H9 (cell line): ENCODE measurements at places on chromosomes 3 and 15. TPM values are rescaled to one million over a fixed set of nuclear protein-coding genes. Genes with fewer than 3 reads are reported as not detected.
A peak's percentile ranks its signal among the peaks of the same experiment; 100 is the strongest.

FURIN gene
- 35.1 and 35.7 TPM in 2 replicates for total RNA-seq

TMC3 gene
- not detected in 2 replicates for total RNA-seq

SLC24A5 gene
- total RNA-seq, result not detected in 2 replicates

DNA sequence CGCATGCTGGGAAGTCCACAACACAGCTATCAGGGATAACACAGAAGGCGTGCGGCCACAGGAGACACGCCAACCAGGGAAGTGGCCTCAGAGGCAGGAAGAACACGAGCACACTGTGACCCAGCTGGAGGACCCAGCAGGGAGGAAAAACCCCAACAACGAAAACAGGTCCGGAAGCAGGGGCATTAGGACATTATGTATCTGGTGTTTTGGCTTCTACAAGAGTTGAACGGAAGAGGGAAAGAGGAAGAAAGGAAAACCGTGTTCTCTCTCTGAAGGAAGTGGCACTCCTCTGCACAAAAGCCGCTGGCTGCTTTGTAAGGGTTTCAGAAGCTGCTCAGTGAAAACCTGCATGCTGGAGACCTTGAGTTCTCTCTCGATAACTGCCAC lies 61.8 kb downstream of the HACD2 start:
- no peak overlapping the region for H3K27ac ChIP-seq
- no peaks in the 10 kb centered on the region for H3K4me1 ChIP-seq
- H3K4me3 ChIP-seq, result no peak overlapping the region
- H3K27me3 ChIP-seq, result no peaks in the 10 kb centered on the region
- no peak for DNase-seq

GRCh38 chr15:68790910-68791309 lies 29.8 kb downstream of the ANP32A start:
- H3K36me3 ChIP-seq, result peaks cover 47% of the 10 kb centered on the region
- no peak overlapping the region for H3K27ac ChIP-seq
- no peaks in the 10 kb centered on the region for H3K27me3 ChIP-seq

DNA sequence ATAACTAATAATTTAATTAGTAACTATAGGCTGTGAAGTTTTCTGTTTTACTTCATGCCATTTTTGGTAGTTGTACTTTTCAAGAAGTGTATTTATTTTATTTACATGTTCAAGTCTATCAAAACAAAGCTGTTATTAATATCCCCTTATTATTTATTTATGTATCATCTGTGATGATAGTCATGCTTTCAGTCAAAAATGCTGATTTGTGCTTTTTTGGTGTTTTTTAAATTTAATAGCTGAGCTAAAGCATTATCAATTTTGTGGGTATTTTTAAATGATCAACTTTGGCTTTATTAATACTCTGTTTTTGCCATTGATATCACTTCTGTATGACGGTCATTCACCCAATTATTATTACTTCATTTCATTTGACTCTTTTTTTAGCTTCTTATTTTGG lies 1229.2 kb upstream of the CADM2 start:
- H3K4me3 ChIP-seq, result no peak overlapping the region
- H3K4me1 ChIP-seq, result no peaks in the 10 kb centered on the region
- DNase-seq, result no peak
- no peak overlapping the region for H3K27ac ChIP-seq
- H3K27me3 ChIP-seq, result no peaks in the 10 kb centered on the region
- peaks cover 12% of the 10 kb centered on the region for H3K36me3 ChIP-seq

GRCh38 chr3:39528844-39529243 lies 61.4 kb downstream of the MOBP start:
- H3K27me3 ChIP-seq, result no peaks in the 10 kb centered on the region
- H3K27ac ChIP-seq, result no peak overlapping the region
- H3K4me3 ChIP-seq, result no peak overlapping the region

DNA sequence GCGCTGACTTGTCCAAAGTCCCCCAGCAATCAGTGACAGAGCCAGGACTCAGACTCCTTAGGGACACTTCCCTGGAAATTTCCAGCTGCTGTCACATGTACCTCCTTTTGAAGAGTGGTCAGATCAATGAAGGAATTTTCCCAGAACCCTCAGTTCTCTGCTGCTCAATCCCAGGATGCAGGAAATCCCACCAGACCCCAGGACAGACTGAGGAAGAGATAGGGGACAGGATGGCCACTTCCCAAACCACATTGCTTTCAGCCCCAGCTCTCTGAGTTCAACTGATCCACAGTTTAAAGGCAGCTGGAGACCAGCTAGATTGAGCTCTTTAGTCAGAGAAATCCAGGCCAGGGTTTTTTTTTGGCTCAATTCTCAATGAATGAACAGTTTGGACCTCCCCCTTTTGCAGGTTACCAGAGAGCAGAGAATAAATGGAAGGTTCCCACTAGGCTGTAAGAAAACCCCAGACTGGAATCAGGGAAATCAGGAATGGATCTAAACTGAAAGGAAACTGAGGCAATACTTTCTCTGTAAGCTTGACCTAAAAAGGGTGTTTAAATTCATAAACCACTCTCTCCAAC lies 1.5 kb downstream of the CYP1A1 start:
- no peaks in the 10 kb centered on the region for H3K36me3 ChIP-seq
- no peak overlapping the region for H3K27ac ChIP-seq
- DNase-seq, result peak; percentile 51
- H3K27me3 ChIP-seq, result peaks cover 7% of the 10 kb centered on the region; the same call in 1 of the 2 replicates
- H3K4me1 ChIP-seq, result no peaks in the 10 kb centered on the region; the same call in 1 of the 2 replicates
- H3K4me3 ChIP-seq, result no peak overlapping the region
